ENCODE measurements at places on chromosomes 7 and 10.

GRCh38 chr10:6579183-6579903 lies 733 bp downstream of the PRKCQ start:
- DNase-seq = peak; percentile 51

GRCh38 chr7:129553899-129554461 lies 51.6 kb downstream of the SMKR1 start:
- no peak for DNase-seq

DNA sequence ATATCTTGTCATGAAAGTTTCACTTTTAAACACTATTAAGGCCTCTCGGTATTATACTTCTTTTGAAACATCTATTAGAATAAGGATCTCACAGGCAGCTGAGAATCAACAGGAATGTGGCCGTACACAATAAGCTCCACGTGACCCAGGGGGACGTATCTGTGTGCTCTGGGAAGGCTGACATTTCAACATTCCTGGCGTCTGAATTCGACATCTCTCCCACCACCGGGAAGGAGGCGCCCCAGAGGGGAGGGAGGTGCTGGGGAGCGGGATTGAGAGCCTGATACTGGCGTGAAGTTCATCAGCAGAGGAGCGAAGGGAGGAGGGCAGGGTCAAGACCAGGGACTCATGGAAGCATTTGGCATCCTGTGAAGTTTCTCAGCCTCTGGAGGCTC lies 401.3 kb downstream of the DNAJB6 start:
- DNase-seq = no peak

DNA sequence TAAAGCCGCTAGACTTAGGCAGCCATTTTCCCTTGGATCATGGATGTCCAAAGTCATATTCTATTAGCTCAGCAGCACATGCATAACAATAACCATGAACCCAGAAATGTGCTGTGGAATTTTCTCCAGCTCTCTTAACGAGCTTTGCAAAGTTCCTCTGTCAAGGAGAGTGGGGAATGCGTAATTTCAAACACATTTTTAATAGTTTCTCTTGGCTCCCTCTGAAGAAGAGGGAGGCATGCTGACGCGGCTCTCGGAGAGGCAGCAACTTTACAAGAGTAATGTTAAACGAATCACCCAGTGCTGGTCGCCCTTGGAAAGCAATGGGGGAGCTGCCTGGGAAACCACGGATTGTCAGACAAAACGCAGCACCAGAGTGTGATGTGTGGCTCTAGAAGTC lies 114.8 kb downstream of the RAB18 start:
- no peak for DNase-seq

- no peak for DNase-seq
Observed at GRCh38 chr7:74056096-74056915, 27.3 kb upstream of the LIMK1 start.

GRCh38 chr7:157001920-157002818 lies 8.3 kb downstream of the MNX1 start:
- no peak for DNase-seq

- DNase-seq = no peak
Observed at GRCh38 chr7:126792521-126792920, 460.2 kb downstream of the GRM8 start.
